NCI-H187 (cell line): ENCODE measurements at places on chromosomes 6 and 20.

DNA sequence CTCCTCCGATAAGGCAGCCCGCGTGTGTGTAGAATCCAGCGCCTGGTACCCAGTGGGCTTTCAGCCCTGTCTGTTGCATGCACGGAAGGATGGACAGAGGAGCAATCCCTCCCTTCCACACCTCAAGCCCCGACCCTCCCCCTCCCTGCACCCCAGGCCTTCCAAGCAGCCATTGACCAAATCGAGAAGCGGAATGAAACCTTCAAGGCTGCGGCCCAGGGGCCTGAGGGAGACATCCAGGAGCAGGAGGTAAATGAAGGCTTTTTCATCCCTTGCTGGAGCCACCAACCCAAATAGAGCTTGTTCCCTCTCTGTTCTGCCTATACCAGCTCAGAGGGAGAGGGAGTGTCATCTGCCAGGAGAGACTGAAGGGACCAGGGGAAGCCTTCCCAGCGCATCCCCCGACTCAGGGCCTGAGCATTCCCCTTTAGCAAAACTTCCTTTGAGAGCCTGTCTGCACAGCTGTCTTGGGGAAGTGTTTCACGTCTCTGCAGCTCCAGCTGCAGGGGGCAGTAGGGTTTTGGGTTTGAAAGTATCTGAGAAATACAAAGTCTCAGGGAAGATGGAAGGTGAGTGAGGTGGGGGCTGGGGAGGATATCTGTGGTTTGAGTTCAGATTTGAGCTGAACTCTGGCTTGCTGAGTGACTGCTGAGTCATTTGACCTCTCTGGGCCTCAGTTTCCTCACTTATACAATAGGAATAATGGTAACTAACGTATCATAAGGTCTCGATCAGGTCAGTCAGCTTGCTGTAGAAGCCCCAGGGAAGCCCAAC is 16.1 kb downstream of the FGD2 start:
- no peak for DNase-seq

- no peak for DNase-seq
These were observed 73.8 kb downstream of the TOX2 start for GRCh38 chr20:43988451-43988850.

- DNase-seq, result no peak
These were observed 47.0 kb upstream of the PCSK2 start for GRCh38 chr20:17179840-17180239.

DNA sequence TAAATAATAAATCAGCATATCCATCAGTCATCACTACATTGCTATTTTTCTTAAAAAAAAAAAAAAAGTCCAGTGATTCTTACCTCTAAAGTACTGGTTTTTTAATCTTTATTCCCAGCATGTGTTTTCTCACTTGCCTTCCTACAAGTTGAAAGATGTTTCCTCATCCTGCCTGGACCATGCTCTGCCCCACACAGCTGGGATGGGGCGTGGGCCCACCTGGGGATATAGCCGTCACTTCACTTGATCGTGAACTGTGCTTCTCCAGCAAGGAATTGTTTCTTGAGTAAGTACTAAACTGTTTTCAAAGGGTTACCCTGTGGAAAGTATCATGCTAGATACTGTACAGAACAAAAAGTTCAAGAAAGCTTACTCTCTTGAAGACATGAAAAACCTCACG is 212.6 kb upstream of the HTR1E start:
- DNase-seq, result no peak

GRCh38 chr6:1916334-1917070 is 306.8 kb downstream of the FOXC1 start:
- no peak for DNase-seq

DNA sequence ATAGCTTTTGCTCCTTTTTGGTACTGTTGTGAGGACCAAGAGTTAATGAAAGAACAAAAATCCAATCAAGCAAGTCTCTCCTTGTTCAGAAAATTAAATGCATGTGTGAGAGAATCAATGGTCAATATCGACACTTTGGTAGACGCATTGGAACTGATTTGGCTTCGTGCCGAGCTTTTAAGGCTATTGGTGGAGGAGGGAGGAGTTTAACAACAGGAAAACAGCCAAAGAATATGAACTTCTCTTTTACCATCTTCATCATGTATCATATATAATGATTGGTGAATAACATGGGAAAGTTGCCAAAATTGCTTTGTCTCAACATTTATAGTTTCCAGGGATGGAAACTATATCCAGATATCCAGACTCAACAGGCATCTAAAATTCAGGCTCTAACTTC is 266.5 kb upstream of the CITED2 start:
- DNase-seq, result no peak

- no peak for DNase-seq
These were observed 15.5 kb upstream of the MYL9 start for GRCh38 chr20:36525620-36526365.

DNA sequence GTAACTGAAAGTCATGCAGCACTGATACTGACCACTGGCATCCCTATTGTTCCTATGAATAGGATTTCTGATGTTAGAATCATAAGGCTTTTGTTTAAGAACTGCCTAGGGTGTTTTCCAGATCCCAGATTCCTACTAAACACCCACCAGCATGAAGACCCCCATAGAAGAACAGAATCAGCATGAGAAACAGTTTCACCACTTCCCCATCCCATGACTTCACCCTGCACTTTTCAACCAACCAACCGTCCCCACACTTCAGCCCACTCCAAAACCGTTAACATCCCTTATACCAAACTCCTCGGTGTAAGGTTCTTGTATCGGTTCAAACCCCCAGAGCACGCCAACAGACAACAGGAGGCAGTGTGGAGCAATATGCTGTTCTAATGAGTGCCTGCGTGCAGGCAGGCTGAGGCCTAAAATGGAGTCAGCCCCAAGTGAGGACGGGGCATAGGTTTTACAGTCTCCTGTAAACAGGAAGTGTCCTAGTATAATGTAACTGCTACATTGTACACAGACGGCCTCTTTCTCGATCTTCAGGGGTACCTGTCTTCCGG is 11.4 kb upstream of the SSTR4 start:
- DNase-seq, result no peak

DNA sequence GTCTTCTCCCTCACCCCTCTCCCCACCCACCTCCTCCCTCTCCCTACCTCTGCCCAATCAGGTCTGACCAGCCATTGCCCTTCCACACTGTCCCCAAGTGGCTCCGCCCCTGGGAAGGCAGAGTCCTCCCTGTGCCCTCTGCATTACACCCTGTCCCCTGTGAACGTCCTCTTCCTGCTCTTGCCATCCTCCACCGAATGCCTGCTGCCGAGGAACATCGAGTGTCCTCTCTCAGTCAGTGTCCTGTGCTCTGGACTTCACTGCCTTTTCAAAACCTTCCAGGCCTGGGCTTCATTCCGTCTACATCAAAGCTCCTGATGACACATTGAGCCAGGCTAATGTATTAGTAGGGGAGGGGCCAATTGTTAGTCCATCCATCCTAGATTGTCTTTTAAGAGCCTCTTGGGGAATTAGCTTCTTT is 3.3 kb upstream of the PACSIN1 start:
- no peak for DNase-seq

DNA sequence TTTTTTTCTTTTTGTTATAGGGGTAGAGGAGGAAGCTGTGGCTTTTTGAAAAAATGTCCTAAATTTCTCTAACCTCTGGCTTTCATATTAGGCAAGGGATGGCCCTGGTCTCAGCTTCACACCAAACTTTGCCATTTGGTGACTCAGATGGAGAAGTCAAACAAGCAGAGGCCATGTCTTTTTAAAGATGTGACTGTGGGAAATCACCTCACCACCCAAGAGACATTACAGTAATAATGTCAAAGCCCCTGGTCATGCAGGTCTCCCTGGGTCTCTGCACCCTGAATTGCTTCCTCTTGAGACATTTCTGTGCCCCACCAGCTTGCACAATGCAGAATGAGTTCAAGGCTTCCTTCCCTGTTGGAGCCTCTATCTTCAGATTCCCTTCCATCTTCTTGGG is 39.5 kb upstream of the ADGRF5 start:
- DNase-seq, result no peak

DNA sequence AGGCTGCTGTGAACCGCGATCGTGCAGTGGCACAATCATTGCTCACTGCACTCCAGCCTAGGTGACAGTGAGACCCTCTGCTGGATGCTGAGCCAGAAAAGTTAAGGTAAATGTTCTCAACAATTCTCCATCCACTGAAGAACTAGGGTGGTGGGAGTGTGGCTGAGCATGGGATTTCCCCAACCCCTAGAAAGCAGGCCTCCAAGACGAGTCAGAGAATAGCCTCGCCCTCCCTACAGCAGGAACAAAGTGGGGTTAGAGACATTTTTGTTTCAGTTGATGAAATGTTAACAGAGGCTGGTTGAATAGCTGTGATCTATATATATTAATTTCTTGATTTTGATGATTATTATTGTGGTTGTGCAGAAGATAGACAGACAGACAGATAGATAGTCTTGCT is 6.1 kb upstream of the ALDH8A1 start:
- no peak for DNase-seq

DNA sequence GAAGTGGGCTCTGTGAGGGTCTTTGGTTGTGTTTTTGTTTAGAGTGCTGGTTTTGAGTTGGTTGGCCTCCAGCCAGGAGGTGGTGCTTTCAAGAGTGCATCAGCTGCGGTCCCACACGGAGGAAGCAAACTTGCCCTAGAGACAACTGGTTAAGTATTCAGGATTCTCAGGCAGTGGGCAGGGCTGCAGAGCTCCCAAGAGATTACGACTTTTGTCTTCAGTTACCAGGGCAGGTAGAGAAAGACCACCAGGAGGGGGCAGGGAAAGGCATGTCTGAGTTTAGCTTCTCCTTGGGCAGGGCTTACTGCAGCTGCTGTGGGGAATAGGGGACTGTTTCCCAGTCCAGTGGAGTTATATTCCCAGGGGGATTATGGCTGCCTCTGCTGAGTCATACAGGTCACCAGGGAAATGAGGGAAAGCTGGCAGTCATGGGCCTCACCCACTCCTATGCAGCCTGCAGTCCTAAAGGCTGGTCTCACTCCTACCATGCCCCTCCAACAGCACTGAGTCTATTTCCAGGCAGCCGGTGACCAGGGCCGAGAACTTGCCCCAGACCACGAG is 64.3 kb downstream of the TTI1 start:
- DNase-seq, result peak; percentile 76

DNA sequence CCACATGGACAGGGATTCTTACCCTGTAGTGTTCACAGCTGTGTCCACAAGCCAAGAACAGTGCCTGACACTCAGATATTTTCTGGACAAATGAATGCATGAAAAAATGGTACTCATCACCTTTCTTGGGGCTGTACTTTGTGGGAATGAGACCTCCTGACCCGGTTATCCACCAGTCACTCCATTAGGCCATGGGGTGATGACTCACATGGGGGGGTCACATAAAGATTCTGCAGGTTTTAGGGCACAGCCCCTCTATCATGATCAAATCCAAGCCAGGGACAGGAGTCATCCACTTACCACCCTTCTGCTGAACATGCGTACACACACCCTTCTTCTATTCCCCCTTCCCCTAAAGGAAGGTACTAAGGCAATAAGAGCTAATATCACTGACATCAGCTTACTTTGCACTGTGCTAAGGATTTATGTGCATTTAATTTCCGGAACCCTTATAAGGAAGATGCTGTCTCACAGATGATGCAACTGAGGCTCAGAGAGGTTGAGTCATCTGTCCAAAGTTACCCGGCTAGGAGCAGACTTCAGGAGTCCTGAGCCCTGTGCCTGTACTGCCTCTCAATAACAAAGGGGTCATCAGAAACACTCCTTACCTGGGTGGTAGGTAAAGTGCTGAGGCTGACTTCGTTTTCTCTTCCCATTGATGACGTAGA is 107.8 kb downstream of the NFATC2 start:
- no peak for DNase-seq

DNA sequence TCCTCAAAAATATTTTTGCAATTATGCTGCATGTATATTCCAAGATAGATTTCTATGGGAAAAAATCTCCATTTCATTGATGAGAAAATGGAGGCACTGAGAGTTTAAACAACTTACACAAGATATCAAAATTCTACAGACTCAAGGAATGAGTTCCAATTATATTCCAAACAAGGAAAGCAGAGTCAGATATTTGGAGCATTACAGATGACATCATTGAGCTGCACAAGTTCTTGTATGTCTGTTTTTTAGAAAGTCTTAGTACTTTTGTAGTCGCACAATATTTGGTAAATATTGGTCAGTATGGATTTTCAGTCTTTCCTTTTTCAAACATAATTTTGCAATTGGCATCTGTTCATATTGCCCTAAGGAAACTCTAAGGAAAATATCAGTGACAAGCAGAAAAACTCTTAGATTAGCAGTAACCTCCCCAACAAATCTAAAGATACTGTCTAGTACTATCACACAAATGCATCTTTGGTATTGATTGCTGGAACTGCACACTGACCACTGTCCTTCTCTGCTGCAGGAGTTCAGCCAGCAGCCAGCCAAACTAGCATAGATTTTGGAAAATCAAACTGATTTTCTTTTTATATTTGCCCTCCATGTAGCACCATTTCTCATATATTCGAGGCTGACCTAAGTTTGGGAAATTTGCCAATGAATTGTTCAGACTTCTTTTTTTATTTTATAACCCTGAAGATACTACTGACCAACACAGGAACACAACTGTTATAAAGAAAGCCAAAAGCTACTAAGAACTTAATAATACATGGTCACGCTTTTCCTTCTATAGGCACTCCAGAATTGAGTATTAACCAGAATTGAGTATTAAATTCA is 51.7 kb upstream of the TBX18 start:
- no peak for DNase-seq

GRCh38 chr20:45959956-45960630 is 11.9 kb downstream of the ZNF335 start:
- DNase-seq, result no peak

- no peak for DNase-seq
These were observed 27.6 kb upstream of the MRGBP start for GRCh38 chr20:62768551-62769287.
